HuH-7.5 (cell line): ENCODE measurements at places on chromosomes 7 and 10.

GRCh38 chr10:76429368-76430060 lies 998.1 kb downstream of the LRMDA start:
- no peak for DNase-seq

- no peak for DNase-seq
Observed at GRCh38 chr10:18483516-18484186, 167.7 kb downstream of the NSUN6 start.

DNA sequence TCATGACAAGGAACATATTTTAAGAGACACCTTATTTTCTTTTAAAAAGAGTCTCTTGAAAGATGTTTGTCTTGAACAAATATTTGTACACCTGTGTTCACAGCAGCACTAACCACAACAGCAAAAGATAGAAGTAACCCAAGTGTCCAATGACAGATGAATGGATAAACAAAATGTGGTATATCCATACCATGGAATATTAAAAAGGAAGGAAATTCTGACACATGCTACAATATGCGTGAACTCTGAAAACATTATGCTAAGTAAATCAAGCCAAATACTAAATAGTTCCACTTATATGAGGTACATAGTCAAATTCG lies 17.8 kb downstream of the SGMS1 start:
- DNase-seq: no peak

GRCh38 chr7:76260171-76260703 lies 42.2 kb upstream of the HSPB1 start:
- no peak for DNase-seq

GRCh38 chr7:111591-111990 lies 80.8 kb upstream of the FAM20C start:
- no peak for DNase-seq

GRCh38 chr7:152553671-152554317 lies 118.0 kb upstream of the KMT2C start:
- DNase-seq: no peak

GRCh38 chr7:64916-65341 lies 127.4 kb upstream of the FAM20C start:
- no peak for DNase-seq

- peak; percentile 91 for DNase-seq
Observed at GRCh38 chr10:103578782-103579382, 85.4 kb downstream of the NEURL1 start.
